ENCODE measurements at places on chromosomes 1 and 21. TPM values are rescaled to one million over a fixed set of nuclear protein-coding genes. Genes with fewer than 3 reads are reported as not detected.

- no peak for DNase-seq
- no peak overlapping the region for H3K27ac ChIP-seq
- H3K4me3 ChIP-seq: no peak overlapping the region
- no peaks in the 10 kb centered on the region for H3K4me1 ChIP-seq
Measured at GRCh38 chr1:36350659-36351226, 27.3 kb upstream of the EVA1B start.

The BCL2L15 gene
- 0.09 TPM for total RNA-seq

The KISS1 gene
- total RNA-seq: 2.9 TPM

DNA sequence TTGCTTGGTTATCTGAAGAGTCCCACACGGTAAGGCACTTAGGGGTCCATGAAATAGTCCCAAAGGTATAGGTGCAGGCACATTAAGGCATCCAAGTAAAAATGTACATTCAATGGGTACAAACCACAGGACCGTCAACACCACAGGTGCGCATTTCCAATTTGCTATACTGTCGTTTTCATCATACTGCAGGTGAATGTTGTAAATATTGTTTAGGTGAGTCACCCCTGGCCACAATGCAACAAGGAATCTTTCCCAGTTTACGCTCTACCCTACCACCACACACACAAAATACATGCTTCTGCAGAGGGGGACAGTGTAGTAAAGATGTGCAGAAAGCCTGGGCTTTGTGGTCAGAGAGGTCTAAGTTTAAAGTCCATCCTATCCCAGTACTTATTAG lies 13.7 kb downstream of the CADM3 start:
- H3K4me1 ChIP-seq: no peaks in the 10 kb centered on the region
- no peaks in the 10 kb centered on the region for H3K36me3 ChIP-seq
- no peak overlapping the region for H3K4me3 ChIP-seq
- no peak for DNase-seq
- H3K27me3 ChIP-seq: no peaks in the 10 kb centered on the region
- no peak overlapping the region for H3K27ac ChIP-seq

The CLDN14 gene
- total RNA-seq: not detected

The HES3 gene
- total RNA-seq: not detected

DNA sequence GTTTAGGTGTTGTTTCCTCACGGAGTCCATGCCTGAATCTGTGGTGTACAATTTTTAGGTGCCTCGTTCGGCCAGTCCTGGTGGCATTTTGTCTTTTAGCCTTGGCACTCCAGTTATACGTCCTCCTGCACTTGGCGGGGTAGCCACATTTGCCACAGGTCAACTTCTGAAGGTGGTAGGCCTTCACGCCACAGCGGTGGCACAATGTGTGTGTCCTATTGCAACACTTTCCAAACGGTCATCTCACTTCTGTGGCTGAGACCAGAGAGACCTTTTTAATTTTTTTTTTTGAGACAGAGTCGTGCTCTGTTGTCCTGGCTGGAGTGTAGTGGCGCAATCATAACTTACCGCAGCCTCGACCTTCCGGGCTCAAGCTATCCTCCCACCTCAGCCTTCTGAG lies 49.1 kb downstream of the CAMTA1 start:
- no peaks in the 10 kb centered on the region for H3K27me3 ChIP-seq
- no peak overlapping the region for H3K27ac ChIP-seq
- H3K4me3 ChIP-seq: no peak overlapping the region

The NGF gene
- total RNA-seq: not detected

The TNNT2 gene
- 7.3 TPM for total RNA-seq

GRCh38 chr1:205577874-205578658 lies 53.7 kb downstream of the ELK4 start:
- H3K4me3 ChIP-seq: no peak overlapping the region
- no peaks in the 10 kb centered on the region for H3K36me3 ChIP-seq
- peak; percentile 9 for DNase-seq

The KPRP gene
- total RNA-seq: not detected

The TRIM33 gene
- 28.7 TPM for total RNA-seq

GRCh38 chr1:163959622-163960021 lies 599.4 kb upstream of the PBX1 start:
- DNase-seq: no peak
- H3K4me1 ChIP-seq: no peaks in the 10 kb centered on the region
- no peaks in the 10 kb centered on the region for H3K36me3 ChIP-seq
- no peak overlapping the region for H3K4me3 ChIP-seq
- no peaks in the 10 kb centered on the region for H3K27me3 ChIP-seq
- no peak overlapping the region for H3K27ac ChIP-seq

DNA sequence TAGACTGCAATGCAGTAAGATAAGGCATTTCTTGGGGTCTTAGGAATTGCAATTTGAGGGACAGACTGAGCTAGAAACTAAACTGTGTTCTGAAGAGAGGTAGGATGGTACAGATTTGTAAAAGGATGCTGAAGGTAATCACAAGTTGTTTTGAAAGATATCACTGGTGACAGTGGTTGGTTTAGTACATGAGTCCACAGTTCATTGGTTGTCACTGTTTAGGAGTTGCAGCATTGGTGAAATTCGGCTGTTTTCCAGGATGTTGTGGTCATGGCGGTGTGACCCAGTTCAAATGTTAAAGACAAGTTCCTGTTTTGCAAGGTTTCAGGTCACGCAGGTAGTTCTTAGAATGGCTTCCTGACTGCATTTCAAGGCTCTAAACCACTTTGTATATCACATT lies 292.8 kb upstream of the B3GALT2 start:
- H3K27me3 ChIP-seq: no peaks in the 10 kb centered on the region
- H3K4me1 ChIP-seq: no peaks in the 10 kb centered on the region
- H3K27ac ChIP-seq: no peak overlapping the region
- H3K4me3 ChIP-seq: no peak overlapping the region
- H3K36me3 ChIP-seq: no peaks in the 10 kb centered on the region

DNA sequence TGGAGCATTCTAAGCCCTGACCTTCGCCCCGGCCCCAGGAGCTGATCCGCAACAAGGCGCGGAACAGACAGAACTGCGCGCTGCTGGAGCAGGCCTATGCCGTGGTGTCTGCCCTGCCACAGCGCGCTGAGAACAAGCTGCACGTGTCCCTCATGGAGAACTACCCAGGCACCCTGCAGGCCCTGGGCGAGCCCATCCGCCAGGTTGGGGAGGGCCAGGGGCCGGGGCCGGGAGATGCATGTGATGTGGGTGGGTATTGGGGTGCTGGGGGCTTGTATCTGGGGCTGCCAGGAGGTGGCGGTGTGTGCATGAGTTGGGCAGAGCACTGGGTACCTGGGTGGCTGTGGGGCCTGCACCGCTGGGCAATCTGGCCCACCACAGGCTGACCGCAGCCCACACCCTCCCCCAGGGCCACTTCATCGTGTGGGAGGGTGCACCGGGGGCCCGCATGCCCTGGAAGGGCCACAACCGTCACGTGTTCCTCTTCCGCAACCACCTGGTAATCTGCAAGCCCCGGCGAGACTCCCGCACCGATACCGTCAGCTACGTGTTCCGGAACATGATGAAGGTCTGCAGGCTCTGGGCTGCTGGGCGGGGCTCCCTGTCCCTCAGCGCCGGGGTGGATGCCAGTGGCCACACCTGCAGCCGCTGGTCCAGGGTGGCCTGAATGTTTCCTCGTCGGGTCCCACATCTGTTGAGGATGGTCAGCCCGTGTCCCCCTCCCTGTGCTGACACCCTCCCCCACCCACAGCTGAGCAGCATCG lies 65.8 kb downstream of the TRIM11 start:
- H3K27ac ChIP-seq: no peak overlapping the region
- no peaks in the 10 kb centered on the region for H3K36me3 ChIP-seq
- DNase-seq: peak; percentile 28
- H3K4me1 ChIP-seq: no peaks in the 10 kb centered on the region

DNA sequence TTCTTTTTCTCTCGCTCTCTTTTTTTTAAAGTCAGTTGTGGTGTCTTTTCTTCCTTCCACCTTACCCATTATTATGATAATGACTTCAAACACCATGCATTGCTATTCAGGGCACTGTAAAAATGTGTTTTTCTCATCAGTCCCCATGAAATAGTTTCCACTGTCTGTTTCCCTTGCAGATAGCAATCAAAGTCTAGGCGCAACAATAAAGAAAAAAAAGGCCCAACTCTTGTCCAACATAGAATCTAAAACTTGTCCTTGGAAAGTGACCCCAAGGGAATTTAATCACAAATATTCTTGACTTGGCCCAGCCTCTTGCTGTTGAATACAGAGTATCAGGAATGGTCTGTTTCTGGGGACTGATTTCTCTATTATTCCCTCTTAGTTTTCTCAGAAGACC lies 382.5 kb downstream of the PLPP3 start:
- no peaks in the 10 kb centered on the region for H3K4me1 ChIP-seq
- no peaks in the 10 kb centered on the region for H3K36me3 ChIP-seq
- no peak overlapping the region for H3K27ac ChIP-seq
- no peak for DNase-seq
- no peak overlapping the region for H3K4me3 ChIP-seq

The DCST2 gene
- 0.26 TPM for total RNA-seq

DNA sequence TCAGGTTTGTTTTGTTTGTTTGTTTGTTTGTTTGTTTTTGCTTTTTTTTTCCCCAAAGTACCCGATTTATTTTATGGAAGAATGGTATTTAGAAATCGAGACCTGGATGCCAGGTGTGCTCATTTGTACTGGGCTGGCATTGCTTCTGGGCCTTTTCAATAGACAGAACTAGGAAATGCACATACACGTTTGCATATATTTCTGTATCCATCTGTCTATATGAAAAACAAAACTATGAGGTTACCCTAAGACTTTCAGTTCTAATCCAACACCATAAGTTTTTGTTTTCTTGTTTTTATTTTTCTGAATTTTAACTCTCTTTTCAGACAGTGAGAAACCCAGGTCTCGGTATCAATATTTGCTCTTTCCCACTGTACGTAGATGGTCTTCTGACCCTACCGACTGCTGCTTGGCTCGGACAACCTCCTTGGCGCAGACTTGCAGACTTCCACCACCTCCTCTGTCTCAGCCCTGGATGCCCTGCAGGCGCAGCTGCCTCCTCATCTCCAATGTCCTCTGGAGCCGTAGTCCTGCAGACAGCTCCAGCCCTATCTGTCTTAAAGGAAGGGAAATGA lies 171.7 kb downstream of the NEK7 start:
- DNase-seq: no peak
- H3K4me3 ChIP-seq: no peak overlapping the region
- H3K4me1 ChIP-seq: no peaks in the 10 kb centered on the region
- H3K27ac ChIP-seq: no peak overlapping the region
- H3K27me3 ChIP-seq: no peaks in the 10 kb centered on the region

DNA sequence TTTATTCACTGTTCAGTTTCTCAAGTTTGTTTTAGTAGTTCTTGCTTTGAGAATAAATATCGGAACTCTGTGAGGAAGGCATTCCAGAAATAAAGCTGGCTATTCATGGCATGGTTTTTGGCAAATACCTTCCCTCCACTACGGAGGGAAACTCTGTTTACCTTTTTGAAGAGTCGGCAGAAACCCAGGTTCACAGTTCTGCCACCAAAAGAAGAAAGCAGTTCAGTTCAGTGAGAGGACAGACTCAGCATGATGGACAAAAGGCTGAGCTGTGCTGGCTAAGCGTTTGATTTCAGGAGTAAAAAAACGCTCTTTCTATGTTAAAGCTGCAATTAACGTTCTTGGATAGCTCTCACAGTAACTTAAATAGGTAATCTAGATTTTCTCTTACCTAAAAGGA lies 42.4 kb downstream of the CNN3 start:
- H3K4me3 ChIP-seq: no peak overlapping the region
- H3K27ac ChIP-seq: peak overlapping the region; percentile 55
- no peak for DNase-seq
- H3K27me3 ChIP-seq: no peaks in the 10 kb centered on the region
- no peaks in the 10 kb centered on the region for H3K36me3 ChIP-seq

- H3K4me3 ChIP-seq: no peak overlapping the region
- no peaks in the 10 kb centered on the region for H3K27me3 ChIP-seq
- no peaks in the 10 kb centered on the region for H3K4me1 ChIP-seq
- no peak for DNase-seq
Measured at GRCh38 chr1:222047366-222047765, 305.5 kb upstream of the DUSP10 start.

- peaks cover 1% of the 10 kb centered on the region for H3K27me3 ChIP-seq
- H3K36me3 ChIP-seq: no peaks in the 10 kb centered on the region
- no peak for DNase-seq
- no peak overlapping the region for H3K27ac ChIP-seq
- H3K4me1 ChIP-seq: no peaks in the 10 kb centered on the region
Measured at GRCh38 chr1:112044745-112045144, 55.3 kb upstream of the KCND3 start.

- H3K36me3 ChIP-seq: no peaks in the 10 kb centered on the region
- no peak overlapping the region for H3K27ac ChIP-seq
- no peak overlapping the region for H3K4me3 ChIP-seq
- no peaks in the 10 kb centered on the region for H3K27me3 ChIP-seq
- no peaks in the 10 kb centered on the region for H3K4me1 ChIP-seq
Measured at GRCh38 chr1:22611530-22611947, 24.9 kb upstream of the C1QA start.

DNA sequence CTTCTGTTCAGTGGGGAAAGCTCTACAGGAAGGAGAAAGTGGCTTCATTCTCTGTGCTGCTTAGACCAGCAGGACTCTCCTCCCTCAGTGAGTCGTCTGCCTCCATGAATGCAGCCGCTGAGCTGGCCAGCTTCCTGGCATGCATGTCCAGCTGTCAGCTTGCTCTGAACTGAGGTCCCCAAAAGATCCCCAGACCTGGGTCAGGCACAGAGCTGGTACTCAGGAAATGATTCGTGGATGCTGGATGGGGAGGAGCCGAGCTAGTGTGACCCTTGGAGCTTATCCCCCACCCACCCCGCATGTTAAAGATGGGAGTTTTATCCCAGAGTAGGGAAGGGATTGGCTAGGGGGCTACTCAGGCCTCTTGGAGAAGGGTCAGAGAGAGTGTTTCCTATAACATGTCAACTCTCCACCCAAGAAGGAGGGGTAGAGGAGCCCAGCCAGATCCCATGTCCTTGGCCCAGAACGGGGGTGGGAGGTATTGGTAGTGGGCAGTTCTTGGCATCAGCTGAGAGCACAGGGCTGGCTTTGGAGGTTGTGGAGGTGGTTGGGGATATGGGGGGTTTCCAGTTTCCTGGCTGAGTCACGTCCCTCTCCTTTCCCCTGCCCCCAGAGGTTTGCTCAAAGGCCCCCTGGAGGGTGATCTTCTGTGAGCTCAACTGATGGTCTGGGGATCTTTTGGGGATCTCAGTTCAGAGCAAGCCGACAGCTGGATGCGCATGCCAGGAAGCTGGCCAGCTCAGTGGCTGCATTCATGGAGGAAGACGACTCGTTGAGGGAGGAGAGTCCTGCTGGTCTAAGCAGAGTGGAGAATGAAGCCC lies 110.1 kb downstream of the FOXD2 start:
- no peaks in the 10 kb centered on the region for H3K36me3 ChIP-seq
- peaks cover 16% of the 10 kb centered on the region for H3K4me1 ChIP-seq
- no peak overlapping the region for H3K27ac ChIP-seq
- no peak overlapping the region for H3K4me3 ChIP-seq
- DNase-seq: no peak
- no peaks in the 10 kb centered on the region for H3K27me3 ChIP-seq

DNA sequence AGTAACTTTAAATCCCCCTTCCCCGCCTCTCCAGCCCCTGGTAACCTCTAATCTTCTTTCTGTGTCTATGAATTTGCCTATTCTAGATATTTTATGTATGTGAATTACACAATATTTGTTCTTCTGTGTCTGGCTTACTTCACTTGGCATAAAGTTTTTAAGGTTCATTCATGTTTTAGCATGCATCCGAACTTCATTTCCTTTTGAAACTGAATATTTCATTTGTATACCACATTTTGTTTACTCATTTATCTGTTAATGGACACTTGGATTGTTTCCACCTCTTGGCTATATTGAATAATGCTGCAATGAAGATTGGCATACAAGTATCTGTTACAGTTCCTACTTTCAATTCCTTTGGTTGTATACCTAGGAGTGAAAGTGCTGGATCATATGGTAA lies 205.3 kb downstream of the TM2D1 start:
- peaks cover 5% of the 10 kb centered on the region for H3K4me1 ChIP-seq
- H3K36me3 ChIP-seq: no peaks in the 10 kb centered on the region
- H3K27ac ChIP-seq: no peak overlapping the region
- DNase-seq: no peak
- H3K4me3 ChIP-seq: no peak overlapping the region

The PAQR6 gene
- total RNA-seq: 4.6 TPM
